Immature natural killer cell (primary cell): ENCODE measurements at places on chromosomes 7 and 10. TPM values are rescaled to one million over a fixed set of nuclear protein-coding genes. Genes with fewer than 3 reads are reported as not detected.

- no peak for DNase-seq
Observed at GRCh38 chr7:14233076-14233867, 243.8 kb upstream of the ETV1 start.

GRCh38 chr10:78162853-78163252 is 129.2 kb downstream of the RPS24 start:
- DNase-seq, result no peak

GRCh38 chr10:5942474-5942873 is 34.9 kb downstream of the IL15RA start:
- DNase-seq, result no peak

DNA sequence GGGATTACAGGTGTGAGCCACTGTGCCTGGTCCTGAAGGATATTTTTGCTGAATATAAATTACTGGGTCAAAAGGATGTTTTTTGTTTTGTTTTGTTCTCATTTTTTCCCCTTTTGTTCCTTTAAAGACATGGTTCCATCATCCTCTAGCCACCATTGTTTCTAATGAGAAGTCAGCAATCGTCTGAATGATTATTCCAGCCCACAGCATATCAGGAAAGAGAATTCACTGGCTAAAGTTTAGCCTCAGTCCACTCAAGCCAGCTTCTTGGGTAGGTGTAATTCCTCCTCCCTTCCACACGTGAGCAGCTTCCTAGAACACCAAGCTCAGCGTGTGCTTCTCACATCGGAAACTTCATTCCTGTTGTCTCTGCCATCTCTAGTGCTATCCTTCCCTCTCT is 112.8 kb upstream of the INSIG1 start:
- DNase-seq, result no peak

GRCh38 chr10:11714750-11715365 is 27.3 kb upstream of the ECHDC3 start:
- DNase-seq, result no peak

- no peak for DNase-seq
Observed at GRCh38 chr7:158164101-158165095, 423.2 kb downstream of the PTPRN2 start.

GRCh38 chr7:27108390-27109127 is 6.1 kb upstream of the HOXA2 start:
- no peak for DNase-seq

- DNase-seq, result peak; percentile 2
Observed at GRCh38 chr10:13930120-13930519, 343.4 kb downstream of the PRPF18 start.

- no peak for DNase-seq
Observed at GRCh38 chr7:134703782-134704181, 57.1 kb downstream of the BPGM start.

- DNase-seq, result no peak
Observed at GRCh38 chr10:84473136-84473535, 144.7 kb downstream of the CCSER2 start.

DNA sequence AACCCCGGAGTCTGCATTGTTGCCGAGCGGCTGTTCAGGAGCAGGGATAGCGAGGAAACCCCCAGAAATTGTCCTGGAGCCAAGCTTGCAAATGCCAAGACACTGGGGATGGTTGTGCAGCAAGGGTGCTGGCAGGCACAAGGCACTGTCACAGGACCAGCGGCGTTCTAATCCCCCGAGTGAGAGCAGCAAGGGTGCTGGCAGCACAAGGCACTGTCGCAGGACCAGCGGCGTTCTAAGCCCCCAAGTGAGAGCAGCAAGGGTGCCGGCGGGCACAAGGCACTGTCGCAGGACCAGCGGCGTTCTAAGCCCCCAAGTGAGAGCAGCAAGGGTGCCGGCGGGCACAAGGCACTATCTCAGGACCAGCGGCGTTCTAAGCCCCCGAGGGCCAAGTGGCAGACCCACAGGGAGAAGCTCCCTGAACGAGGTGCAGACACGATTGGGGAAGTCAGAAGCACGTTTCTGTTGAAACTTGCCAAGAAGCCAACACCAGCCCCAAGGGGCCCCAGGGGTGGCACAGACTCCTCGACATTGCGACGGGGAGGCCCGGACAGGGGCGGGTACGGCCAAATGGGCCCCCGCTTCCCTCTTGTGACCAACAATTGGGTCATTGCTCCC is 40.4 kb upstream of the INPP5A start:
- DNase-seq, result no peak

- no peak for DNase-seq
Observed at GRCh38 chr7:29362380-29362779, 167.8 kb downstream of the CHN2 start.

DNA sequence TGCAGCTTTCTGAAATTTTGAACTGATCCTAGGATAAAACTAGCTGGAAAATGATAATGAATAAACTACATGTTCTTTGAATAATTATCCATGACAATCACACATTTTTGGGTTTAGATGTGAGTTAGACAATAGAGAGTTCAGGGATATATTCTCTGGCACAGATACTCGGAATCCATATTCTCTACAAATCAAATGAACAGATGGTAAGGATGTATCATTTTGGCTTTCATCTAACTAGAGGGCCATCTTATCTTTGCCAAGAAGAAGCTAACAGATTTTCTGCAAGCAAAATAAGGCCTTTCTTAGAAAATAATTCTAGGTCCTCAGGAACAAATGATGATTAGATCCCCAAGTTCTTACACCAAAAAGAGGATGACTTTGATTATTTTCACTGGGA is 355.9 kb upstream of the C7orf33 start:
- DNase-seq, result no peak

DNA sequence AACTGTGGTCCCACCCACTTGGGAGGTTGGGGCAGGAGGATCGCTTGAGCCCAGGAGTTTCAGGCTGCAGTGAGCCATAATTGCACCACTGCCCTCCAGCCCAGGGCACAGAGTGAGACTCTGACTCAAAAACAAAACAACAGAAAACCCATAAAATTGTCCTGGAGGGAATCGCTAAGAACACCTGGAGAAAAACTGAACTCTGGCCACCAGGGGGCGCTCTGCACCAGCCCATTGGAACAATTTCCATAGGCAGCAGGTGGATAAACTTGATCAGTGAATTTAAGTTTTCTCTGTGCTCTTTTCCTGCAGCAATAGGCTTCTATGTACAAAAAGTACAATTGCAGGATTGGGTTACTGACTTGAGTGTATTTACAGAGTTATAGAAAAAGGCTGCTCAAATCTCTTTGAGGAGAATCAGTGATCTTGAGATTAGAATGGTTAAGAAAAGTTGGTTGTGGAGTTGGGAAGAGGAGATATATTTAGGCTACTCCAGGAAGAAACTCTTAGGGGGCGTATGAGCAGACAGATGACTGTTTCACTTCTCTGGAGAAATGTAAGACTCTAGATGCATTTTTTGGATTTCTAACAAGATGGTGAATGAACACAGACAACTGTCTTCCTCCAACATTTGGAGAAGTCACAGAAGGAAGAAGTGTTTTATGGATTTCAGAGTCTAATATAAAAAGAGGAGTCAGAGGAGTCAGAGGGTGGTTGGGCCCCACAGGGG is 274.9 kb upstream of the GALNT17 start:
- peak; percentile 10 for DNase-seq

GRCh38 chr7:26670841-26671240 is 193.5 kb downstream of the SKAP2 start:
- DNase-seq, result no peak

DNA sequence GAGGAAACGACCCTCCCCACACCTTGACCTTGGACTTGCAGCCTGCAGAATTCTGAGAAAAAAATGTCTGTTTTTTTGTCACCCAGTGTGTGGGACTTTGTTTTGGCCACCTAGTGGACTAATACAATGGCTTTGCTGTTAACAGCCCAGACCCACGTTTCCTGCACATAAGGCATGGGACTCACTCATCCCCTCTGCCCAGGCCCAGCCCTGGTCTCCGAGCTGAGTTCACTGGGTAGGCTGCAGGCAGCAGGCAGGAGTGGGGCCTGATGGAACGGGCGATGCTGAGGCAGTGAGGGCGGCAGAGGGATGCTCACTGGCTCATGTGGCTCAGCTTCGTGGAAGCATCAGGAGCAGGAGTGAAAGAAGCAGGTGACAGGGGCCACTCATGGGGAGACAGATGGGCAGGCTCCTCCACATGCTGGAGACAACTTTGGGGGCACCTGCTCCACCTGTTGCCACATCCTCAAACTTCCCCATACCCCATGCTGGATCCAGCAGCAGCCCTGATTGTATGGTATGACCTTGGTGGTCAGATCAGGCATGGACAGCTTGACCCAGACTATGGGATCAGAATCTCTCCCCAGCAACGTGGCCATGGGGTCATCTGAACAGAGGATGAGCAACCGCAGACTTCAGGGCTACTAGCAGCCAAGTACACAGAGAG is 65.8 kb upstream of the ANTXRL start:
- no peak for DNase-seq

- DNase-seq, result no peak
Observed at GRCh38 chr10:98408799-98409198, 6.2 kb downstream of the PYROXD2 start.

DNA sequence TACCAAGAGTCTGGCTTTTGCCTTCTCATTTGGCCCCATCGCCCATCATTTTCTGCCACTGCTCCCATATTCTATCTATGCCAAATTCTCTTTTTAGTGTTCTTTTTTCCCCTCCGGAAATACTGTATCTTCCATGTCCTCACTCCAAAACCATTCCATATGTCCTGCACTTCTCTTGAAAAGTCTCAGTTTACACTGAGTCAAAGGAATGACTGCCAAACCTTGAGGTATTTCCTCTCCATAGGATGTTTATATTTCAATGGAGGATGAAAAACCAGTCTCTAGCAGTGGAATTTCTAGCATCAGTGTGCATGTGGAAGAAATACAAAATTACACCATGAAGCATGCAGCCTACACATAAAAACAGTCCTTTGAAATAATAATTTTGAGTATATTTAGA is 121.4 kb upstream of the PHYHIPL start:
- no peak for DNase-seq

- peak; percentile 7 for DNase-seq
Observed at GRCh38 chr10:22259280-22259679, 41.5 kb upstream of the EBLN1 start.

- DNase-seq, result no peak
Observed at GRCh38 chr7:74014931-74015330, 13.0 kb upstream of the ELN start.

GRCh38 chr7:26898891-26899290 is 34.5 kb upstream of the SKAP2 start:
- no peak for DNase-seq

- DNase-seq, result no peak
Observed at GRCh38 chr7:38351601-38352000, 78.2 kb upstream of the TARP start.

DNA sequence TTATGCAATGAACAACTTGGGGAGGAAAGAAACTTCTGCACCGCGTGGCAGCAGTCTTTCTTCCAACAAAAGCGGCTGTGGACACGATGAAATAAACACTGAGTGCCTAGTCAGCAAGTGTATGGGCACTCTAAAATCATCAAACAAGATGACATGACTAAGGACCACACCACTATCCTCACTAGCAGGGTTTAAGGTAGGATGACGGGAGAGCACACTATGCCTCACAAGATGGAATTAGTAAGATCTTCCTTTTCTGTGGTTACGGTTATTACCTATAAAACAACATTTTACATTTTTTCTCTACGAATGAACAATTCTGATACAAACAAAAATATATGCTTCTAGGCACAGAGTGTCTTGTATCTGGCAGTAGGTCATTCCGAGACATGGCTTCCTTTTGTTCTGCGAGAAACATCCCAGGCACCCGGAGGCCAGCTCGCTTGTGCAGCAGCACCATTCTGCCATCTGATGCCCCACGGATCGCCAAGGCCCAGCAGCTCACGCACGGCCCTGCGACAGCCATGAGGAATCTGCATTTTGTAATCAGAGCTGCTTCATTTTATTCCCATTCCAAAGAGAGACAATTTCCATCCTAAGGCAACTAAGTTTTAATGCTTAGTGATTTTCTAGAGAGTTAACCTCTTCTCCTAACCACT is 54.1 kb upstream of the NCAPG2 start:
- DNase-seq, result no peak

- peak; percentile 23 for DNase-seq
Observed at GRCh38 chr7:26681819-26682418, 182.5 kb downstream of the SKAP2 start.

GRCh38 chr7:107051376-107051775 is 6.9 kb downstream of the PRKAR2B start:
- no peak for DNase-seq

GRCh38 chr7:106749165-106749564 is 88.2 kb upstream of the CCDC71L start:
- DNase-seq, result no peak

- DNase-seq, result no peak
Observed at GRCh38 chr7:135337977-135338550, 104.4 kb downstream of the STRA8 start.

DNA sequence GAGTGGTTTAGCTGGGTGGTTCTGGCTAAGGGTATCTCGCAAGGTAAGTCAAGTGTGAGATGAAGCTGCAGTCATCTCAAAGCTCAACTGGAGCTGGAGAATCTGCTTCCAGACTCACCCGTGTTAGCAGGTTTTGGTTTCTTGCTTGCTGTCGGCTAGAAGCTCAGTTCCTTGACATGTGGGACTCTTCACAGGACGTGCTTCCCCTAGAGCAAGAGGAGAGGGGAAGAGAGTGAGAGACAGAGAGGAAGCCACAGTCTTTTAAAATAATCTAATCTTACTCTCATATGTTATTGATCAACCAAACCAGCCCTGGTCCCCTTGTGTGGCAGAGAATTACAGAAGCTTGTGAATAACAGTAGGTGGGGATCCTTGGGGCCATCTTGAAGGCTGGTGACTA is 199.5 kb downstream of the REEP3 start:
- peak; percentile 9 for DNase-seq

DNA sequence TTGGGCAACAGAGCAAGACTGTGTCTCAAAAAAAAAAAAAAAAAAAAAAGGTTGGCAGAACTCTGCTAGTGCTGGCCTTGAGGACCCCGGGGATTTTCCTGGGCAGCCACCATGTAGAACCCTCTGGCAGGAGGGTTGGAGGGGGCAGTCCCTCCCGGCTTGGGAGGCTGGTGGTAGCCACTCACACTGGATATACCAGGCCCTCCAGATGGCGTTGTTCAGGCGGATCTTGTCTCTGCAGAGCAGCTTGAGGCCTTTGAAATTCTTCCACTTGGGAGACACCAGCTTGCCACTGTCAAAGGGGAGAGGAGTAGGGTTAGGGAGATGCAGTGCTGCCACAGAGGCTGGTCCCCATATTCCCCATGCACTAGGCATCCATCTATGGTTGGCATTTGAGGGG is 8.4 kb downstream of the MLXIPL start:
- no peak for DNase-seq

The CYP3A7 gene
- not detected for polyA plus RNA-seq

The TMED4 gene
- 71.6 TPM for polyA plus RNA-seq

The SFRP5 gene
- not detected for polyA plus RNA-seq

The ASB4 gene
- not detected for polyA plus RNA-seq

The ARMC10 gene
- 35.4 TPM for polyA plus RNA-seq

The GLRX3 gene
- polyA plus RNA-seq, result 85.8 TPM

The NXPH1 gene
- polyA plus RNA-seq, result not detected

The MPLKIP gene
- 60.8 TPM for polyA plus RNA-seq

The CALML3 gene
- not detected for polyA plus RNA-seq

The JAKMIP3 gene
- not detected for polyA plus RNA-seq

The NPC1L1 gene
- polyA plus RNA-seq, result not detected

The FKBP9 gene
- not detected for polyA plus RNA-seq

The SFTPD gene
- polyA plus RNA-seq, result not detected

The UFSP1 gene
- 0.59 TPM for polyA plus RNA-seq
